ENCODE measurements at places on chromosomes 3 and 15.
A peak's percentile ranks its signal among the peaks of the same experiment; 100 is the strongest.

DNA sequence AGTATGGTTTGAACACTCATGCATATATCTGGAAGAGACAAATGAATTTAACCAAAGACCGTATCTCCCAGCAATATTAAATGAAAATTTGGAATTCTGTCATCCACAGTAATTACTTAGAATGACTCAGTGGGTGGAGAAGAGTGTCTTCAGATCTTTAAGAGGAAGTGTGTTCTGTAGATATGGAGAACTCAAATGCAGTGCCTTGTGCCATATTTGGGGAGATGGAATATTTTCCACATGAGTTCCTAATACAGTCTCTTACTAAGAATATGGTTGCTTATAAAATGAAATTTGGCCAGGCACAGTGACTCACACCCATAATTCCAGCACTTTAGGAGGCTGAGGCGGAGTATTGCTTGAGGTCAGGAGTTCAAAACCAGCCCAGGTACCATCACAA is 40.5 kb downstream of the ANO10 start:
- DNase-seq: no peak

DNA sequence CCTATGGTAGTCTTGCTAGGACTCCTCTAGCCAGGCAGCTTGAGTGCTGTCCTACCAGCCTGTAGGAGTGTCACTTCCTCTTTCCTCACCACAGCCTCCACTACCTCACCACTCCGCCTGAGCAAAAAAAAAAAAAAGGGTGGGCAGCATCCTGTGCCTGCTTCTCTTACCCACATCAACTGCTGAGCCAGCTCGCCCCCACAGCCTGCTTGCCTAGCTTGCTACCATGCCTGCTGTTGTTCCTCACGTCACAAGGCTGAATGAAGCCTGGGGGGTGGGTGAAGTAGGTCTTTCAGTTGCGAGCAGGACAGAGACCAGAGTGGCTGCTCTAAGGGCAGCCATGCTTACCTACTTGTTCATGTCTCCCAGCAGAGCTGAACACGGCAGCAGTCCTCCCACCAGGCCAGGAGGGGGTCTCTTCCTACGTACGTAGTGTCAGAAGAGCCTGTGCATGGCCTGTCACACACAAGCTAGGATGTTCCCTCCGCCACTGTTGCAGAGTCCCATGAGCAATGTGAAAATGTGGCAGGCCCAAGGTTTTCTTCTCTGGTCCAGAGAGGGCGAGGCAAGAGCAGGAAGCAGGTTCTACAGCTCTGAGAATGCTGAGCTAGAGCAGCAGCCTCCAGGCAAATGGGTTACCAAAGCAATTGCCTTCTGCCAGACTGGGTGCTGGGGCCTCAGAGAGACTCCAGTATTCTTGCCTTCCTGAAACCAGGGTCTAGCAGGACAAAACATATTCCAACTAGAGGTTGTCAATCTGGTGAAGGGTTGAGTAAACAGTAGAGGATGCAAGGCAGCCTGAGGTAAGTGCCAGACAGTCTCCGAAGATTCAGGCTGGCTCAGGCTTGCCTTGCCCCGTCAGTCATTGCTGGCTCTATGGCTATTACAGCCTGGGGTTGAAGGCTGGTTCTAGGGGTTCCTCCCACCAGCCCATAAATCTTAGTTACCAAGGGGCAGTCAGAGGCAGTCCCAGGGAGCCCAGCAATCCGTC is 8.1 kb downstream of the PPM1M start:
- peak; percentile 67 for DNase-seq

DNA sequence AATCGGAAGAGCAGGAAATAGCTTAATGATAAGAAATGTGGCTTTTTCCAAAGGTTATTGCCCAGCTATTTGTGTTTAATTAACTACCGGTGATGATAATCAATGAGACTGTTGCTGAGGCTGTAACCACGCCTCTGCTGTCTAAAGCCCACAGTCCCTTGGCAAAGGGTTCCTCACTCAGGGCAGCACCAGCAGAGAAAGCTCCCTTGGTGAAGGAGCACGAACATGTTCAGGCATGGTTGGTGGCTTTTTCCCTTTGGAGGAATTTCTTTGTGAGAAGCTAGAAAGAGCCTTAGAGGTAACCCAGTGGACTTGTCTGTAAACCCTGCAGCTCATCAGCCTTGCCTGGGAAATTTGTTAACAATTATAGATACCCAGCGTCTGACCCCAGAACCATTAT is 7.5 kb upstream of the ST6GAL1 start:
- DNase-seq: no peak

- DNase-seq: no peak
These were observed 21.9 kb downstream of the MAPKBP1 start for GRCh38 chr15:41795996-41796856.

GRCh38 chr15:70935631-70936030 is 43.0 kb downstream of the LRRC49 start:
- DNase-seq: no peak

DNA sequence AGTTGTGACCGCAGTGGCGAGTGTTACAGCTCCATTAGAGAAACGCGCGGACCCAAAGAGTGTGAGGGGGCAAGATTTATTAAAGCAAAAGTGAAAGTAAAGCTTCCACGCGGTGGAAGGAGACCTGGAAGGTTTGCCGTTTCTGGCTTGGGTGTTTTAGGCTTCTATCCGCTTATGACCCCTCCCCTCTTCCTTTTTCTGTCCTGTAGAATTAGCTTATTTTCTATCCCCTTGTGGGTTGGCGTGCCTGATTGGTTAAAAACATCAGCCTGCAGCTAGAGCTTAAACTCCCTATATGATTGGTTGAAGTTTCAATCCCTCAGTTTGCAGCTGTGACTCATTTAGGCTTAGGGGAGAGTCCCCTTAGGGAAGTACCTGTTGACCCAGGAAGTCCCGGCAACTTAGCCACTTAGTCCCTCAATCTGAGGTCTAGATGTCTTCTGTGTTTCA is 39.6 kb downstream of the C3orf38 start:
- no peak for DNase-seq

- no peak for DNase-seq
These were observed 203.6 kb downstream of the TNIK start for GRCh38 chr3:171256445-171257250.

GRCh38 chr3:192215-192929 is 4.2 kb upstream of the CHL1 start:
- DNase-seq: no peak

DNA sequence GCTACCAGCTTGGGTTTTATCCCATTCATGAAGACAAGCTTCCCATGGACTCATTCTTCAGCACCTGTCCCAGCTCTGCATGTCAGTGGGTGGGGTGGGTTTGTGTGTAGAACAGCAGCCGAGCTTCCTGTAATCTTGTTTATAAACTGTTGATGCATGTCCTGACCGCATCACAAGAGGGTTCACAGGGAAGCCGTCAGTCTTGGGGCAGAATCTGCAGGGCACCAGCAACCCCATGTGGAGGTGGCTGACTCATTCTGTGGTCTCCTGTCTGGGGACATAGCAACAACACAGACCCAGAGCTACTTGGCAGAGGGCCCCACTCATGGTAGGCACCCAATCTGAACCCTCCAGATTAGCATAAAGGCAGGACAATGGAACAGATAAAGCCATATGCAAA is 35.6 kb downstream of the DAPK2 start:
- DNase-seq: peak; percentile 73

GRCh38 chr15:51117270-51117669 is 22.6 kb upstream of the TNFAIP8L3 start:
- DNase-seq: no peak

GRCh38 chr3:54965746-54966145 is 37.9 kb upstream of the LRTM1 start:
- no peak for DNase-seq

DNA sequence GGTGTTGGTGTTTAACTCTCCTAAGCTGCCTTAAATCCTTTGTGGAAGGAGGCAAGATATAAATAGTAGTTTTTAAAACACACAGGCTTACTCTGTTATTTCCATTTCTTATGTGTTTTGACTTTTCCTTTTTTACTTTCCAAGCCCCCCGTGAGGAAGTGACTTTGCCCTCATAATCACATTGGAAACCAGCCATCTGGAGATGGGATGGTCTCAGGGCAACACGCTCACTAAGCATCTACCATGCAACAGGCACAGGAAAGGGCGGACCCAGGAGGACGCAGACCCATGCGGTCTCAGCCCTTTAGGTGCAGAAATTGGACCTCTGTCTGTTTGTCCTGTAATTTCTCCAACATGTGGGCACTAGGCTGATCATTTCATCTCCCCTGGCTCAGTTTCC is 115.7 kb downstream of the PDZRN3 start:
- no peak for DNase-seq

DNA sequence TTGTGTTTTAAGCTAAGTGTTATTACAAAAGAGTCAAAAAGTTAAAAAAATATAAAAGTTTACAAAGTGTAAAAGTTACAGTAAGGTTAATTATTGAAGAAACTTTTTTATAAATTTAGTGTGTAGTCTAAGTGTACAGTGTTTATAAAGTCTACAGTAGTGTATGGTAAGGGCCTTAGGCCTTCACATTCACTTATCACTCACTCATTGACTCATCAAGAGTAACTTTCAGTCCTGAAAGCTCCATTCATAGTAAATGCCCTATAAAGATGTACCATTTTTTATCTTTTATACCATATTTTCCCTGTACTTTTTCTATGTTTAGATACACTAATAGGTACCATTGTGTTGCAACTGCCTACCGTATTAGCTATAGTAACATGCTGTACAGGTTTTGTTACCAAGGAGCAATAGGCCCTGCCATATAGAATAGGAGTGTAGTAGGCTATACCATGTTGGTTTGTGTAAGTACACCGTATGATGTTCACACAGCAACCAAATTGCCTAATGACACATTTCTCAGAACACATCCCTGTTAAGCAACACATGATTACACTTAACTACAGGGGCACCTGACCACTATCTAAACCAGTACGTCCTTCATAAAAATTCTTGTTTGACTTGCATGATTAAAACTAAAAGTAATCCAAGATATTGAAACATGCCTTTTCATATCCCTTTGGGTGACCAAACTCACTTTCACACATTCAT is 17.2 kb downstream of the RAD18 start:
- DNase-seq: no peak

GRCh38 chr3:123432832-123433523 is 15.9 kb downstream of the ADCY5 start:
- DNase-seq: no peak

GRCh38 chr15:60935130-60935529 is 294.0 kb downstream of the RORA start:
- DNase-seq: no peak

DNA sequence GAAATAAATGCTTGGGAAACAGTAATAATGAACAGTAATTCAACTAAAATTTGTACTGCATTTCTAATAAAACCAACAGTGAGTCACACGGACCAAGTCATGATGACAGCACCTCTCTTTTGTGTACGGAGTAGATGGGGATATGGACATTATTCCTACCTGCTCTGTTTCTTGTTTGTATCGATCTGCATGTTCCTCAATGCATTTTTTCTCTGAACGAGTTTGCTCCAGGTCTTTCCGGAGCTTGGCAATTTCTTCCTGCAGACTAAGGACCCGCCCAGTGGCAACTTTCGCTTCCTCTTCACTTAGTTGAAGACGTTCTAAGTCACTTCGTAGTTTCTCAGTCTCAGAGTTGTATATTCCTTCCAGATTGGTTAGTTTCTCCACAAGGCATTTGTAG is 74.4 kb upstream of the MYO5C start:
- DNase-seq: no peak

DNA sequence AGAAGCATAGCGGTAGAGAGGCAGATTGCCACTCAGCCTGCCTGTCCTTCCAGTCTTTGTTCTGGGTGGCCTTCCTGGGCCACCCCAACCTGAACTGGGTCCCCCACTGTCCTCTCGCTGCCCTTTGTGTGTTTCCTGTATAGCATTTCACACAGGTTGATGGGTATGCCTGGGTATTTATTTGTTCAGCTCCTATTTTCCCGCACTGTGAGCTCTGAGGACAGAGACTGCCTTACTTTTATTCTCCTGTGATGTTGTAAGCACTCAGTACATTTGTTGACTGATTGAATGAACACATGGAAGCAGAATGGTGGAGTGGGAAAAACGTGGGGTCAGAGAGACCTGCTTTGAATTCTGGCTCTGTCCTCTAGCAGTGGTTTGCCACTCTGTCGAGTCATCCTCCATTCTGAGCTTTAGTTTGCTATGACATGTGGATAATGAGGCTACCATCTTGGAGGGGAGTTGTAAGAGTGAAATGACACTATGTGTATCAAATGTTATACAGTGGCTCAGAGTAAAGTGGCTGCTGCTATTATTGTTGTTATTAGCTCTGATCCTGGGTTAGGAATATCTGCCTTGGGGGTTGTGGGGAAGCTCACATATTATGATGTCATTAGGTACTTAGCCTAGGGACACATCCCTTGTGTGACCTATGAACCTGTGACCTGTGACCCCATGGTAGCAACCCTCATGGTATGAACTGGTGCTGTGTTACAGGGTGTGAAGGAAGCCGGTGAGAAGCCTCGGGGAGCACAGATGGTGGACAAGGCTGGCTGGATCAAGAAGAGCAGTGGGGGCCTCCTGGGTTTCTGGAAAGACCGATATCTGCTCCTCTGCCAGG is 6.4 kb downstream of the PLEKHO2 start:
- DNase-seq: no peak

DNA sequence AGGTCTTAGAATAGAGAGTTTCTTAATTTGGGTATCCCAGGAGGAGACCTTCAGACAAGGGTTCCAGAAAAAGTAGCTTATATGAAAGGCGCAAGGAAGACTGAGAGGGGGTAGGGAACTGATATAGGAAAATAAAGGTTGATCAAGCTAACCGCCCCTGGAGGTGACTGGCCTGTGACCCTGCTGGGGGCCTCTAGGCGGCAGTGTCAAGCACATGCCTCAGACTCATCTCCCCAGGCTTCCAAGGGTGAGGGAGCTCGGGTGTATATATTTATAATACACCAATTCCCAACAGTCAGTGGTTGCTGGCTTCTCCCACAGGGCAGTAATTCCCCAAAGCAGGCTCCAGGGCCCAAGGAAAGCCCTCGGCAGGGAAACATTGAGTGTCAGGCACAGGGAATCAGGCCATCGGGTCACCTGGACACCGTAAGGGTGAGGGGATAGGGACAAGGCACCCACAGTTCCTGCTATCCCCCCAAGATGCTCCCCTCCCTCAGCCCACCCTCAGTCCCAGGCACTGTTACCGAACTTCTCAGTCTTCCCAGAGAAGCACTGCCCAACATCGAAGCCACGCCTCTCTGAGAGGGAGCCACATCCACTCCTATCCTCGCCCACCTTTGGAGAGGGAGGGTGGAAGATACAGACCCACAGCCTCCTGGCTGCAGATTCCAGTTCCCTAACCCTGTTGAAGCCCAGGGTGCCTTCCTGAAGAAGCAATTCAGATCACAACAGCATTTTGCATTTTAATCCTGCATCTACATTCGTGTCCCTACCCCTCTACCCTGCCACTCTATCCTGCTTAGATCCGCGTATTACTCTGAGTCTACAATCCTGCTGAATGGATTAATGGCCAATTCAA is 19.5 kb upstream of the CAV3 start:
- DNase-seq: no peak

GRCh38 chr3:146818866-146819265 is 213.7 kb upstream of the PLSCR5 start:
- no peak for DNase-seq

- no peak for DNase-seq
These were observed 12.4 kb upstream of the USP3 start for GRCh38 chr15:63491979-63492378.

GRCh38 chr15:66080717-66081398 is 172.7 kb downstream of the MEGF11 start:
- DNase-seq: no peak

GRCh38 chr3:24684506-24685023 is 189.9 kb upstream of the THRB start:
- DNase-seq: no peak

GRCh38 chr3:22373182-22373581 is 622.2 kb upstream of the ZNF385D start:
- no peak for DNase-seq
